Lung (tissue), 17 donors: ENCODE measurements at places on chromosomes 7 and 10. TPM values are rescaled to one million over a fixed set of nuclear protein-coding genes. Genes with fewer than 3 reads are reported as not detected.

BAG3 gene
- 44.8 TPM for total RNA-seq

GRCh38 chr7:73727952-73728351 is 8.5 kb upstream of the STX1A start:
- DNase-seq, result no peak

GRCh38 chr7:134353411-134353810 is 36.7 kb upstream of the SLC35B4 start:
- no peak for DNase-seq

- DNase-seq, result no peak
These were observed 199.0 kb downstream of the EMX2 start for GRCh38 chr10:117741524-117741923.

- DNase-seq, result no peak
These were observed 103.0 kb downstream of the ITIH5 start for GRCh38 chr10:7563770-7564169.

- DNase-seq, result no peak
These were observed 526.1 kb downstream of the LRMDA start for GRCh38 chr10:75957314-75958120.

GRCh38 chr10:34809796-34810195 is 5.3 kb downstream of the PARD3 start:
- DNase-seq, result no peak

GRCh38 chr7:38222481-38223096 is 44.5 kb downstream of the STARD3NL start:
- no peak for DNase-seq

DNA sequence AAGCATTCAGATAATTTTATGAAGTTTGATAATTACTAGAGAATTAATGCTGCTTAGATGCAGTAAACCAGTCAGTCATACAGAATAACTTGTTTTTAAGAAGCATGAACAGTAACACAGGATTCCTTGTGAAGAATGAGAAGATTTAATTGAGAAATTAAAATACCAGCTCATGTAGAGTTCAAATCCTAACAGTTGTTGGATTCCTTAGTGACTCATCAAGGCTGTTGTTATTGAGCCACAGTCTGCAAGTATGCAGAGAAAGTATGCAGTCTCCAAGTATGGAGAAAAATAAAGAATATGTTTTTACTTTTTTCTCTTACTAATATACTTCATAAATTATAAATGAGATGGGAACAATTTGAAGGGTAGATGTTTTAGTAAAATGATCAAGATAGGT is 30.2 kb upstream of the CYP26C1 start:
- DNase-seq, result peak; percentile 19

ENTPD1 gene
- 20.9 TPM for total RNA-seq

- no peak for DNase-seq
These were observed 9.0 kb upstream of the FKBP9 start for GRCh38 chr7:32948202-32948601.

- no peak for DNase-seq
These were observed 26.5 kb upstream of the RBM20 start for GRCh38 chr10:110617425-110618229.

DNA sequence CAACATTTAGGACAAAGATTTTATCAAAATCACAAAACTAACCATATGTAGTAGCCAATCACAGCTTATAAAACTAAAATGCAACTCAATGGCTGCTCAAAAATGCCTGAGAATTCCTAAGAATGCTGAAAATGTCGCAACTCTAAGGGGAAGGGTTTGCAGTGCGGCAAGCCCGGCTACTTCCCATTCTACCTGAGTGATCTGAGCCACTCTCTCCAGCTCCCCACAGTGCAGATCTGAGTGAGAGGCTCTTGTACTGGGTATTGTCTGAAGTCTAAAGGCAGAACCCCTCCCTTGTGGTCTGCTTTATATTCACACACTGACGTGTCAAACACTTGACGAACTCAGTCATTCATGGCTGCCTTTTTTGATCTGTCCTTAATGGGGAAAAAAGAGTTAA is 28.9 kb downstream of the RAB11FIP2 start:
- no peak for DNase-seq

DNA sequence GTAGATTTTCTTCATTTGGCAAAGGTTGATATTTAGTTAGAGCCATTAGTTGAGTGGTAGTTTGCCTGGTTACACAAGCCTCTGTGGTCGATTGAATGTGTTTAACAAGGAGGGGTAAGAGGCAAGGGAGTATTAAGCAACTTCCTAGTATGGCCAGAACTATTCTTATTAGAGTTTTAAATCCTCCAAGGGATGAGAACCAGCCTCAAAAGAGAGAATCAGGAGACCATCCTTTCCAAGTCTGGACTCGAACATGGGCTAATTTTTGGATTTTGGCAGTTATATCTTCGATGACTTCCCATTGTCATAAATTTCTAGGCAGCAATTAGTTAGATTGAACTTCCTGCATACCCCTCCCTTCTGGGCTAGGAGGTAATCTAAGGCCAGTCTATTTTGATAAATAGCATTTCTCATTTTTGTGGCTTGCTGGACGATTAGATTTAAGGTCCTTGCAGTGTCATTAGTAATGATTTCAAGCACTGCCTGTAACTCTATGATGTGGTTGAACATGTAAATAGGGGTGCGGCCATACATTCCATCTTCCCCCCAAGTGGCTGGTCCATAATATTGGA is 219.5 kb upstream of the KCND2 start:
- DNase-seq, result no peak

GRCh38 chr10:96301616-96302015 is 2.6 kb upstream of the DNTT start:
- DNase-seq, result no peak

DNA sequence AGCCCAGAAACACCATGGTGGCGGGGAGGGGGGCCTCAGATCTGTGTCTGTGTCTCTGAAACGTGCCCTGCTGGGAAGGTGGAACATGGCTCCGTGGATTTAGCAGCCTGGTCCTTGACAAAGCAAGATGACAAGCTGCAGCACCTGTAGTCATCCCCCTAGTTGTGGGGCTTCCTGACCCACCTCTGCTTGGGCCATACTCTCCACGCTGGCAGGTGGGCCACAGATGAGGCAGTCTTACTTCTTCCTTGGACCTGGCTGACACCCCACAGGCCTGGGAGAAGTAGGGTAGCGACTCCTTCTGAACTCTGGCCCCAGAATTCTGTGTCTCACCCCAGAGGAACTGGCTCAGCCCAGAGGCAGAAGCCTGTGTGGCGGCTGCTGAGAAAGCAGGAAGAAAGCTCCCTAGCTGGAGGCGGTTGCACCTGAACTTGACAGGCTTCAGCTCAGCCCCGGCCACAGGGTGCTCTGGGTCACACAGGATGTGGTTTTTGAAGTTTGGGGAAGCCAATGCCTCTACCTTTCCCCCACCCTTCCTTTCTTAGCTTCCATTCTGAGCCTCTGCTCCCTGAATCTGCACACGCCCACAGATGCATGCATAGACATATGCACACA is 113.9 kb downstream of the ABLIM1 start:
- DNase-seq, result no peak

- no peak for DNase-seq
These were observed 86.5 kb downstream of the C10orf105 start for GRCh38 chr10:71632896-71633600.
